ENCODE measurements at places on chromosomes 2 and 18.

DNA sequence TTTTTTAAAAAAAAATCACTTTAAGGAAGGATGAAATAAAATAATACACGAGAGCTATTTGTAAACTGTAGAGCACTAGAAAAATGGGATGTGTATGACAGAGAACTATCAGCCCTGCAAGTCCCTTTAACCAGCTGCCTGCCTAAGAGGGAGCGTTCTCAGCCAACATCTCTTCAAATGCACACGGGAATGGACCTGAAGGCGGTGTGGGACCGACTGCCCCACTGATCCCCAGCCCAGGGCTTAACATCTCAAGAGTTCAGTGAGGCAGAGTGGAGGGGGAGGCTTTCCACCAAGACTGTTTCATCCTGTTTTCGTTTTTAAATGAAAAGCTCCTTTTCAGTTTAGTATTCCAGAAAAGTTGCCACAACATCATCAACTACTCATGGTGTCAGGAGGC is 2.2 kb downstream of the INPP4A start:
- DNase-seq, result no peak

- DNase-seq, result no peak
Measured at GRCh38 chr18:11411048-11411447, 198.3 kb upstream of the SLC35G4 start.

- no peak for DNase-seq
Measured at GRCh38 chr2:75647771-75648170, 1.2 kb downstream of the MRPL19 start.

- no peak for DNase-seq
Measured at GRCh38 chr18:79540161-79540903, 139.3 kb upstream of the CTDP1 start.

DNA sequence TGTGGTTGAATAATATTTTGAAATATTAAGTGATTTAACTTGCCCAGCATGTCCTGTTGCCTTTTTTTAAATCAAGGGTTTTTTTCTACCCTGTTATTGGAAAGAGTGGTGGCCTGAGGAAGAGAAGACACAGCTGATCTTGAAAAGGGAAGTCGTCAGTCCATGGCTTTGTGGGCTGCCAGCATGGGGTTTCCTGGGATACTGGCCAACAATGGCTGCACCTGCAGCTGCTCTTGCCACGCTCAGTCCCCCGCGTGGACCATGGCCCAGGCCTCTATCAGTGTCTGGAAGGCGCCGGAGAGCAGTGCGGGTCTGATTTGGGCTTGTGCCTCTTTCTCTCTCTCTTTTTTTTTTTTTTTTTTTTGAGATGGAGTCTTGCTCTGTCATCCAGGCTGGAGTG is 99.3 kb downstream of the ASB1 start:
- DNase-seq, result no peak

GRCh38 chr2:133682347-133682746 is 114.1 kb upstream of the NCKAP5 start:
- no peak for DNase-seq

- no peak for DNase-seq
Measured at GRCh38 chr2:126804347-126804746, 94.3 kb upstream of the TEX51 start.

DNA sequence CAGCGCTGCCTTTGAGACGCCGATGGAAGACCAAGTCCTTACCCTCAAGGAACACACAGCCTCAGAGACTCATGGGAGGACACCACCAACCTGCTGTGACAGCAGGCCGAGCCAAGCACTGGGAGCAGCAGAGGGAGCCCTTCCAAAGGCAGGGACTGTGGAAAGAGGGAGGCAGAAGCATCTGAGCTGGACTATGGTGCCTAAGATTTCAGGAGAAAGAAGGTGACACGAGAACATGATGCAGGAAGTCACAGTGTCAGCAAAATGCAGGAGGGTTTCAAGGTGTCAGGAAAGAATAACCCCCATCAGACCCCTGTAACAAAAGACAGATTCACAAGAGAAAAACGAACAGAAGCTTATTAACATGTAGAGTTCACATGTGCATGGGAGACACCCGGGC is 24.2 kb upstream of the COX7A2L start:
- no peak for DNase-seq

DNA sequence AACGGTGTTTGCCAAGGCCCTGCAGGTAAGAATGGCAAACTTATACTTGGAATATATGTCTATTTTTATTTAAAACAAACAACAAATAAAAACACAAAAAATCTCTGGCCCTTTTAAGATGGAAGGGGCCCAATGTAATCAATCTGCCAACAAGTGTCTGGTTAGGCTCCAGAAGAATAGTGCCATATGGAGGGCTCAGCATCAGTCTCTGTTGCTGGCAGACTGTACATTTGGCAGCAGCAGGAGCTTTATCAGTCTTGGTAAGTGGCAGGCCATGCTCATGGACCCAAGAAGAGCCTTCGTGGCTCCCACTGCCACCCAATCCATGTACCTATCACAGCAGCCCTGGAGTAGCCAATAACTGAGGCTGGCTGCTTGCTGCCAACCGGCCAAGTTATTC is 101.1 kb downstream of the GALNT3 start:
- DNase-seq, result peak; percentile 66

GRCh38 chr2:45729753-45730512 is 78.5 kb downstream of the PRKCE start:
- no peak for DNase-seq

DNA sequence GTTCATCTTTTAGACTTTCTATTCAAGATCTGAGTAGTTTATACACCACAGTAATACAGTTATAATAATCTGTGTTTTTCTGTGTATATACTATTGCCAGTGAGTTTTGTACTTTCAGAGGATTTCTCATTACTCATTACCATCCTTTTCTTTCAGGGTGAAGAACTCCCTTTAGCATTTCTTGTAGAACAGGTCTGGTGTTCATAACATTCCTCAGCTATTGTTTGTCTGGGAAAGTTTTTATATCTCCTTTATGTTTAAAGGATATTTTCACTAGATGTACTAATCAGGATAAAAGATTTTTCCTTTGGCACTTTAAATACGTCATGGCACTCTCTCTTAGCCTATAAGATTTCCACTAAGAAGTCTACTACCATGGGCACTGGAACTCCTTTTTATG is 705.5 kb downstream of the SLC4A3 start:
- no peak for DNase-seq

GRCh38 chr2:217975626-217976025 is 27.2 kb downstream of the TNS1 start:
- DNase-seq, result no peak

DNA sequence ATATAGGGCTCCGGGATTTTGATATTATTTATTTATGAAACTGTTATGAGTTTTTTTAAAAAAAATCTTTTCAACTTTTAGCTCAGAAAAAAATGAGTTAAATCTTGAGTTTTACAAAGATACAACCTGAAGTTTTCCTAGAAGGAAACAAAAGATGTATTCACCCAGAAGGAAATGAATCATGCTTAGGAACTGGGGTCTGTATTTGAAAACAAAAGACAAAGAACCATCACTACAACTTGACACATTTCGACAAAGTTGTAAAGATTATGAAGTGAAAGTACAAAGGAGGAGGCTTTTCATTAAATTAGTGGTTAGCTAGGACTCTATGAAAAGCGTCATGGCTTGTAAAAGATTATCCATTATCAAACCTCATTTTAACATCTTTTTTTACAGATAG is 143.3 kb downstream of the PDE1A start:
- no peak for DNase-seq

- no peak for DNase-seq
Measured at GRCh38 chr2:70069049-70069448, 18.2 kb upstream of the PCBP1 start.

GRCh38 chr18:48982266-48982665 is 31.5 kb upstream of the SMAD7 start:
- no peak for DNase-seq

DNA sequence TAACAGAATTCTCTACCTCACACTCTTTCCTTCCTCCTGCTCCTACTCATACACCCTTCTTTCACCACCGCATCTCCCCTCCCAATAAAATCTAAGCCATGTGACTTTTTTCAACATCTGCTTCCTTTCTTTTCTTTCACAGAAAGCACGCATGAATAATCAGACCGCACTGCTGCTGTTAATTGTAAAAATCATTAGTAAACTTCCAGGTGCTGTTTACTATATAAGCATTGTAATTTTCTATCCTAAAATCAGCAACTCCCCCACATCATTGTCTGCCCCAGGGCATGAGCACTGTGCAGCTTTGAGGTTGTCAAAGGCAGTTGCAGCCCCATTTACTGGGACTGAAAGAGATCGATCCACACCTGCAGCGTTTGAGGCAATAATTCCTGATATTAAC is 782.6 kb upstream of the ID2 start:
- DNase-seq, result no peak

- DNase-seq, result no peak
Measured at GRCh38 chr2:17483496-17483895, 34.7 kb downstream of the RAD51AP2 start.

DNA sequence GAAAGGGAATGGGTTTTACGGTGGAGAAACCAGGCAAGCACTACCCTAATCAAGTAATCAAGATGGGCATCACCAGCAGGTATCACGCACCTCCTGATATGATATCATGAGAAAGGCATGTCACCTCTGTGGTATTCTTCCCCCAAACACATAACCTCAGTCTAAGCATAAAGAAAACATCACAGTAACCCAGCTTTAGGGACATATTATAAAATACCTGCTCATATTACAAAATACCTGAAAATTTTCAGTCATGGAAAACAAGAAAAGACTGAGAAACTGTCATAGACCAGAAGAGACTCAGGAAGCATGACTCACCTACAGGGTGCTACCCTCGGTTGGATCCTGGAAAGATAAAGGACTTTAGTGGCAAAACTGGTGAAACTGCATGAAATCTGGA is 30.5 kb downstream of the GCKR start:
- DNase-seq, result no peak

DNA sequence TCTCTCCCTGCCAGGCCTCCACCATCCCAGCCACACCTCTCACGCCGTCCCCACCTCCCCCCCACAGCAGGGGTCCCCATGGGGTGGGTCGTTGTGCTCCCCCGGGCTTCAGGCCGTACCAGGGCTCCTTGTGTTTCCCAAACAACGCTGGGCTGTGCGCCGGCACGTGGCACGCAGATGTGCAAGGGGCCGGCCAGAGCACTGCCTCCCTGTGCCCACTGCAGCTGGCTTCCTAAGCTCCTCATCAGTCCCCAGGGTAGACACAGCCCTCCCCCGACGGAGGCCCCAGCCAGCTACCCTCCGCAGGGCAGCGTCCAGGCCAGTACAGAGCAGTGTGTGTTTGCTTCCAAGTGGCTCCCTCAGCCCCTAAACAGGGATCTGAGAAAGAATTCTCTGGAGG is 34.0 kb downstream of the BIN1 start:
- no peak for DNase-seq

GRCh38 chr2:239852272-239852671 is 172.9 kb downstream of the NDUFA10 start:
- no peak for DNase-seq

- no peak for DNase-seq
Measured at GRCh38 chr2:218582076-218582475, 13.4 kb downstream of the CNOT9 start.

- no peak for DNase-seq
Measured at GRCh38 chr2:207253666-207254345, 88.1 kb upstream of the KLF7 start.

GRCh38 chr18:21858544-21858943 is 118.0 kb downstream of the MIB1 start:
- DNase-seq, result no peak

GRCh38 chr2:107529146-107529545 is 297.5 kb upstream of the RGPD4 start:
- peak; percentile 97 for DNase-seq
